NCI-H2081 treated with DMSO at 0.1 percent for 48 hours (cell line): ENCODE measurements at places on chromosomes 4 and X.

GRCh38 chrX:70331161-70331560 is 41.3 kb downstream of the KIF4A start:
- no peak for DNase-seq

DNA sequence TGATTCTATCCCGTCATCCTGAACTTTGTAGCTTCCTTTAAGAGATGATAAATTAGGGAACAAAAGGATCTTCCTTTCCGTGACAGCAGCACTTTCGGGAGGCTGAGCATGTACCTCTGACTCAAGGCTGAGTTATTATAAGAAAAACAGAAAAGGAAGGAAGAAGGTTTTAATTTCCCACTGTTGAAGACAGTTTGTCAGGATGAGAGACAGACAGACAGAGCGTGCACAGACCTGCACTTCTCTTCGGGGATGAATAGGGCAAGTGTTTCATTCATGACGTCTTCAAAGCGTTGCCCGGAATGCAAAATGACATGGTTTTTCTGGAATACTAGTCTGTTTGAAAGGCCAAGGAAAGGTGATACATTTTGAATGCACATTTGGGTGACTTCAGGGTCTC is 405.3 kb upstream of the FAT1 start:
- DNase-seq, result no peak

- DNase-seq, result no peak
These were observed 48.4 kb downstream of the AKAP4 start for GRCh38 chrX:50152456-50152855.

- no peak for DNase-seq
These were observed 202.8 kb downstream of the SHROOM3 start for GRCh38 chr4:76637712-76638361.

GRCh38 chr4:184732126-184732525 is 1.8 kb downstream of the CENPU start:
- no peak for DNase-seq

DNA sequence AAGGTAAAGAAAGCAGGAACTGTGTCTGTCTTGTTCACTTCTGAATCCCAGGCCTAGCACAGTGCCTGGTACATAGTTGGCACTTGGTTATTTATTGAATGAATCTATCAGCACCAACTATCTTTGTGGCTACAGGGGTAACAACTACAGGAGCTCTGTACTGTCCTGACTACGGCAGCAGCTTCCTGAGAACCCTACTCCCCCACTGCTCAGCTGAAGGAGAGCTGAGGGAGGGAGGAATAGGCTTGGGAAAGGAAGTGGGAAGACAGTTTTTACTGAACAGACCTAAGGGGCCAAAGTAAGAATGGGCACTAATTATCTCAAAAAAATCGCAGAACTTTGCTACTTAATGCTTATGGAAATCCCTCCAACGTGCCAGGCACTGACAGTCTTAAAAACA is 156.1 kb upstream of the RAPGEF2 start:
- DNase-seq, result no peak

- no peak for DNase-seq
These were observed 37.7 kb downstream of the ANTXR2 start for GRCh38 chr4:80035336-80035735.

DNA sequence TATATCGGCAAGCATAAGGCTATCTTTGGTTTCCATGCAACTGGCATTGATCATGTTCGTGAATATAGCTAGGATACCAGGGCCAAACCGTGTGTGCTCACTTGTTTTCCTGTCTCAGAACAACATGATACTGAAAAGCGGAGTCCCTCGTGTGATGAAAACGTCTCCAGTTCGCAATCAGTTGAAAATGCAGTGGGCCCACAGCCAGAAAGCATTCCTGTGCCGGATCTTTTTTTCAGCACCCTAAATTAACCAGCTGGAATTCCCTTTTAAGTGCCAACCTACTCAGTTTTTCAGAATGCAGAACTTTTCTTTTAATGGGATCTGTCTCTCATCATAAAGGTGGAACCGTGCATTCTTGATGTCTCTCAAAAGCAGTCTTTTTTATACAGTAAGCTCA is 130.8 kb upstream of the FRG1 start:
- no peak for DNase-seq

GRCh38 chr4:163474027-163474426 is 473 bp upstream of the TKTL2 start:
- DNase-seq, result no peak
